ENCODE measurements at places on chromosomes 6 and 20.

- H3K4me1 ChIP-seq = no peaks in the 10 kb centered on the region
- no peak for DNase-seq
- peaks cover 28% of the 10 kb centered on the region for H3K36me3 ChIP-seq
- no peak overlapping the region for H3K4me3 ChIP-seq
These were observed 134.0 kb downstream of the DTNBP1 start for GRCh38 chr6:15528870-15529269.

GRCh38 chr6:83615025-83615999 lies 93.6 kb downstream of the SNAP91 start:
- H3K4me3 ChIP-seq = no peak overlapping the region
- no peaks in the 10 kb centered on the region for H3K4me1 ChIP-seq
- H3K27me3 ChIP-seq = no peaks in the 10 kb centered on the region
- no peak overlapping the region for H3K27ac ChIP-seq

DNA sequence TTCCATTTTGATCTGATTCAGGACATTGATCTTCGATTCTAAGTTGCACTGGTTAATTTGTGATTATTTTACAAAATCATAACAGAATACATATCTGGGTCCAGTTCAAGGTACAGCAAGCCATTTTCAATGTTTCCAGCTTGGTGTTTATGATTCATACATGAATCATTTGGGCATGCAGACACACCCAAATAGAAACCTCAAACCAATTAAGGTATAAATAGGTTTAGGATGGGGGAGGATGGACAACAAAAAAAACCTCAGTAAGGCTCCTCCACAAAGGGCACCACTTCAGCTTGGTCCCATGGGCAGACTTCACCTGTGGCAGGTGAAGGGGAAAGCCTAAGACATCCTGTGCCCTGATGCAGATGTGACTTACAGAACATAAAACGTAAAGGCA lies 192.7 kb downstream of the KHDC1L start:
- no peak overlapping the region for H3K27ac ChIP-seq
- H3K4me1 ChIP-seq = no peaks in the 10 kb centered on the region
- no peaks in the 10 kb centered on the region for H3K27me3 ChIP-seq
- DNase-seq = no peak
- no peaks in the 10 kb centered on the region for H3K36me3 ChIP-seq

- no peak overlapping the region for H3K27ac ChIP-seq
- DNase-seq = no peak
- H3K27me3 ChIP-seq = no peaks in the 10 kb centered on the region
- no peak overlapping the region for H3K4me3 ChIP-seq
These were observed 118.7 kb downstream of the BMP2 start for GRCh38 chr20:6886065-6886729.
